ENCODE measurements at places on chromosomes 11 and 22.
A peak's percentile ranks its signal among the peaks of the same experiment; 100 is the strongest.

DNA sequence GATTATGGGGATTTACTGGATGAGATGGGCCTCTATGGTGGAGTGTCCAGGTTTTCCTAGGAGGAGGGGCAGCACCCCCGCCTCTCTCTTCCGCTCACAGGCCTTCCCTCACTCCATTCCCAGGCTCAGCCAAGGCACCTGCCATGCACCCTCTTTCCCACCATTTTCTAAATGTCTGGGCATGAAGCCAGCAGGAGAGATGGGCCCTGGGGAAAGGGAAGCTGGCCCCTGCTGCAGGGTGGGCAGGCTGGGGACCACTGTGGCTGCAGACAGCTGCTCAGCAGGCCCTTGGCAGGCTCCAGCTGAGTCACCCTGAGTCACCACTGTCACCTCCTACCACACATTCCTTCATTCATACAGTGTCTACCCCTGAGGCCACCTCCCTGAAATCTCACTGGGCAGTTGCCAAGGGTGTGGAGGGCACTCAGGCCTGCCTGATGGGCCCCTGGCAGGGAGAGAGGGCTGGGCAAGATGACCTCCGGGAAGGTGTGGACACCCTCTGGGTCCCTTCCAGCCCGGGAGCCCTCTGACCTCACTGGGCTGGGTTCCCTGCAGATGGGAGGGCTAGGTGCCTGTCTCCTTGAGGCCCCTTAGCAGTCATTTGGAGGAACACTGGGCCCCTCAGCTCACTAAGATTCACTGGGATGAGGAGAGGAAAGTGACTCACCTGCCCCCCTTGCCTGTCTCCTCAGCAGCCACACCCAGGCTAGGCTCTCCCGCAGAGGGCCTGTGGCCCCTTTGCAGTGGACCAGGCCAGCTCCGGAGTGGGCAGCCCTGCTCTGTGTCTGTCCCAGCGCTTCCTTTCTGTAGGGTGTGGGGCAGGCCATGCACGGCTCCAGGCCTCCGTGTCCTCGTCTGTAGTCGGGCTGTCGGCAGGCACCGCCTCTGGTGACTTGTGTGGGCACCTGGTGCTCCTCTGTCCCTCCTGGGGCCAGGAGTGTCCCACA is 7.8 kb downstream of the MYEOV start:
- DNase-seq: no peak

- DNase-seq: peak; percentile 82
Measured at GRCh38 chr11:75384438-75385080, 14.8 kb upstream of the RPS3 start.

DNA sequence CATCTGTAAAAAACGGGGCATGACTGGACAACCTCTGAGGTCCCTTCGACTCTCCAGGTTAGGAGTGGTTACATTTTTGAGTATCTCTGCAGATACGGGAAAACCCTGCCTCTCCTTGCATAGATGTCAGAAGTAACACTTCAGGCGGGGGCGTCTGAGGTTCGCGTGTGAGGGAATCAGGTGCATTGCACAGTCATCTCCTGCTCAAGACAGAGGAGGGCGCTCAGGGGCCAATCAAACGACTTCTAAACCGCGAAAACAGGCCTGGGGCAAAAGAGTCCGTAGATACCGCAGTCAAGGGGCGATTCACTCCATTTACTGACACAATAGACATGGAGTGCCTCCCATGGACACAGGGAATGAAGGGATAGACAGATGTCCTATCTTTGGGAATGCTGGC is 31.7 kb downstream of the KIRREL3 start:
- no peak for DNase-seq

GRCh38 chr11:47003180-47003877 is 66.8 kb downstream of the CSTPP1 start:
- peak; percentile 67 for DNase-seq

- no peak for DNase-seq
Measured at GRCh38 chr11:34245041-34245440, 112.8 kb downstream of the ABTB2 start.

GRCh38 chr22:46079861-46080821 is 70.2 kb upstream of the PPARA start:
- peak; percentile 52 for DNase-seq

DNA sequence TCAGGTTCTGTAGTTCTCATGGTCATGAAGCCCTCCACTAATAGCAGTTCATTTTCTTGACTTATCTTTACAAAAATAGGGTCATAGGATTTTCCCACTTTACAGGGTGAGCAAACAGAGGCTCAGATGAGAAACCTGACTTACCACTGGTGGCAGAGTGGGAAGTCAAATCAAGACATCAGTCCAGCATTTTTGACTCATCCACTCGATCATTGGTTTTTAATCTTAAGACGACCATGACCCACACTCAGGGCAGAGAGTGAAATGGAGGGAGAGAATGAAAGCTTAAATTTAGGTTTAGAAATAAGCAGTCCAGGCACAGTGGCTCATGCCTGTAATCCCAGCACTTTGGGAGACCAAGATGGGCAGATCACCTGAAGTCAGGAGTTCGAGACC is 42.1 kb downstream of the RTL6 start:
- no peak for DNase-seq

GRCh38 chr11:110908401-110909105 is 196.3 kb upstream of the ARHGAP20 start:
- no peak for DNase-seq

GRCh38 chr22:31332886-31333285 is 13.3 kb downstream of the PATZ1 start:
- DNase-seq: no peak

DNA sequence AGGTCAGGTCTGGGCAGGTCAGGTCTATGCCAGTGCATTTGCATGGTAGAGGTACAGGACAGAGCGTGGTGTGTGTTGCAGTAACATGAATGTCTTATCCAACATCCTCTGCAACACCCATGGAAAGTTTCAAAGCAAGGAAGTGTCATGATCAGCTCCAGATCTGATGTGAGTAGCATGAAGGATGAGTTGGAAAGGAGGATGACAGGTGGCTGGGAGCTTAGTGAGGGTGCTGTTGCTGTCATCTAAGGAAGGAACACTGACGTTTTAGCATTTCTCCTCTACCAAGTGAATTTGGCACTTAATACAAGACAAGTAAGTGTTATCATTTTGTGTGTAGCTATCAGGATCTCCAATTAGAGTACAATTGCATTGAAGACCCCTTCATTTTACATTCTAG is 65.1 kb downstream of the GRK3 start:
- DNase-seq: no peak

DNA sequence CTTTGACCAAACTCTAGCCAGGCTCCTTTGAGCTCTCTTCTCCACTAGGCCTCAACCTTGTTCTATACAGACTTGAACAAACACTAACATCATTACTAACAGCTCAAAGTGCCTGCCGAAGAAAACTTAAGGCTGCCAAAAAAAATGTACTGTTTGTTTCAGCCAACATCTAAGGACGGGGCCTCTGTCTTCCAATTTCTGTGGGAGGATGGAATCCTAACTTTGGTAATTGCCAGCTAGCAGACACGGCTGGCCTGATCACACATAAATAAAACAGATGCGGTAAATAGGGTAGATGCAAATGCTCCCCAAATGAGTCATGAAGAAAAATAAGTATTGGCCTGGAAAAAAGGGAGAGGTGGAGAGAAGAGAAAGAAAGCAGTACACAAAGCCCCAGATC is 394.3 kb downstream of the TMEM135 start:
- no peak for DNase-seq

DNA sequence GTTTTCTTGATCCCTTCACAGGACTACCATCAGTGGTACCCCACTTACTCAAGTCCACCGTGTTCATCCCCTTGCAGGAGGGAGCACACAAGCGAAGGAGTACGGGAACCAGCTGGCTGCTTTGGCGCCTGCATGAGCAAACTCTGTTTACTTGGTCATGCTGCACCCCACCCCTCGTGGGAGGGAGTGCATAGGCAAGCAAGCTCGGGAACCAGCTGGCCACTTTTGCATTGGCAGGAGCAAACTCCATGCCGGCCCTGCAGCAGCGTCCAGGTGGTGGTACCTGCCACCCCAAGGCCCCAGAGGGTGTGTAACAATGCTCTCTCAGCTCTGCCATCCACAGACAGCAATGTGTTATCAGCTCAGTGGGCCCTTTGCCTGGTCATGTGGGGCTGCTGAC is 737.8 kb downstream of the FAM181B start:
- DNase-seq: no peak

DNA sequence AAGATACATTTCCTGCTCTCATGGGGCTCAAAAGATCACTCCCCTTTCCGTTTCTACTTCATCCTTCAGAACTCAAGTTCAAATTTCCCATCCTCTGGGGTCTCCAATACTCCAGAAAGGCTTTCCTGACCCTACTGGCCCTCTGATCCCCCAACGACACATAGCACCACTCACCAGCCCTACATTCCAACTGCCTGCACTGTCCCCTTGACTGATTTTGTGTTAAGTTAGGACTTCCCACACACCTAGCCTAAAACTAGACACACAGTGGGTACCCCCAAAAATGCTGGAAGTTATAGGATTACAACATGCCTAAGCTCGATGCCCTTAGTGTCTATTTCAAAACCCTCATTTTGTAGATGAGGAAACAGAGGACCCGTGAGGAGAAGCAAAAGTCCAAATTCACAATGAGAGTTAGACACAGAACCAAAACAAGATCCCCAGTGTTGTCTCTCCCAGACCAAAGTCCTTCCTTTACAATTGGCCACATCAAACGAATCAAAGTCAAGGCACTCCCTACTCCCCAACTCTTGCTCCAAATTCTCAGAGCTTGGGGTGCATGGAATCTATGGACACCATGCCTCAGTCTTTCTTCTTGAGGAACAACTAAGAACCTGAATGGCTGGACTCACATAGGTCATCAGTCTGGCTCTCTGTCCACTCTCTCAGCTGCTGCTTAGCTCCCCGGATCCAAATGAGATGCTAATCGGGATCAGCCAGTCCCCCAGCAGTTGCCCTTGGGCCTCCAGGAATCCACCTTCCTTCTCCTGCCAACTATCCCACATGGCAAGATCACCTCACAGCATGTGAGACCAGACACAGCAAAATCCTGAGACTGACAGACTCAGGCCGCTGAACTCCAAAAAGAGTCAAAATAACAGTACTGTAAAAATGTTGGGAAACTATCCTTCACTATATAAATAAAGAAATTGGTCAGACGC is 1.7 kb downstream of the CLPB start:
- no peak for DNase-seq

DNA sequence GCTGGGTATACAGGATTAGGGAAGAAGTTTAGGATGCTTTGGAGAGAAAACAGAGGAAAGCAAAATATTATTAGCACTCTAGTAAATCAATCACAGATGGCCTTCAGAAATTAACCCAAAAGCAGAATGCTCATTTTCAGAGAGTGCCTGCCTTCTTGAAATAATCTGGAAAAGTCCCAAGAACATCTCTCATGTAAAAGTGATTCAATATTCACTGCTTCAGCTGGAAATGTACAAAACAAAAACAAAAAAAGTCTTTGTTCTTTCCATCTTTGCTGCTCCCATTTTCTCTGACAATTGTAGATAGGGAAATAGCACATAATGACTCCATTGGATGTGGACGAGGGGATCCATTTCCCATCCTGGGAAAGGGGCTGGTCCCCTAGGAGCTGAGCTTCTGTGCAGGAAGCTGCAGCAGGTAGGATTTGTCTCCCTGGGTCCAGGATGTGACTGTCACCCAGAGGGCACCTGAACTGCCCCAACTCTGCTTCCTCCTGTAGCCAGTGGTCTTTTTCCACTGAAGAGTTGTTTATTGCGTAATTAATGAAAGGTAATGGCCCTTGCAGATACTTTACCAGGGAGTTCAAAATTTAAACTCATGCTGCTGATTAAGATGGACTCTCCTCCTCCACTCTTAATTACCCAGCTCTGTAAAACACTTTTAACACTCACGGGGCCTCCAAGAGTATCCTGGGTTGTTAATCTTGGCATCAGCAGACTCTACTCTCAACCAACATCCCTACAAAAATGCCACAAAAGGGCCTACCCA is 57.9 kb downstream of the SC5D start:
- DNase-seq: no peak

DNA sequence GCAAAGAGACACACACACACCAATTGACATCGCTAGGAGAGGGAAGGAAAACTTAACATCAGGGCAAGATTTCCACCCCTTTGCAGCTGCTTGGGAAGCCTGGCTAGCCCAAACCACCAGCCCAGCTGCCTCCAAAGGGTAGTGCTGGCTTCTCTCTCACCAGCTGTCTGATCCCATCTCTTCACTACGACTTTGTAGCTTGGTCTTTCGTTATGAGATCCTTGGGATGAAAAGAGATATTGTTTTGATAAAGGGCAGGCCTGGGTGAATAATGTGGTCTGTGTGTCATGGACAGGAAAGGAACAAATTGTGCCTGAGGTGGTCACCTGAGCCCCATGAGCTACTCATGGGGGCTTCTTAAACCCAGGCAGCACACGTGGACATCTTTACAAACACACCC is 101.9 kb downstream of the ARL14EP start:
- DNase-seq: no peak

Measured in right lobe of liver (tissue), 6 donors.